ENCODE measurements at places on chromosomes 7 and 10.

- DNase-seq = no peak
Observed at GRCh38 chr10:130232166-130233034, 96.2 kb downstream of the GLRX3 start.

GRCh38 chr7:727806-728460, 852 bp upstream of the PRKAR1B start:
- no peak for DNase-seq

- no peak for DNase-seq
Observed at GRCh38 chr7:7944619-7945282, 23.8 kb upstream of the GLCCI1 start.

DNA sequence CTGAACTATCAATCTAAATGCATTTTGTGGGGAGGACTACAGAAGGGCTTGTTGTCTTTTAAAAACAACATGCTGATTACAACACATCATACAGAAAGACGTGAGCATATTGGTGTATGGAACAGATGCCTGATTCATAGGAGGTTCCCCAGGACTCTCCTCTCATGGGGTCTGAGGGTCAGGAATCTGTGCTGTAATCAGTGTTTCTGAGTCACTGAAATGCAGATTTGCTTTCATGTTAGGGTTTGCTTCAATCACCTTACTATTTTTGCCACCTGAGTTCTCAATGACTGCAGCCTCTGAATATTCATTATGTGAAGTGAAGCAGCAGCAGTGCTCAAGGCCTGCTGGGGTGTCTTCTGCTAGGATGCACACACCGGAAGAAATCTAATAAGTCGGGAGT, 550 bp upstream of the ANK3 start:
- peak; percentile 39 for DNase-seq

- DNase-seq = no peak
Observed at GRCh38 chr10:82889728-82890127, 1014.7 kb downstream of the NRG3 start.

DNA sequence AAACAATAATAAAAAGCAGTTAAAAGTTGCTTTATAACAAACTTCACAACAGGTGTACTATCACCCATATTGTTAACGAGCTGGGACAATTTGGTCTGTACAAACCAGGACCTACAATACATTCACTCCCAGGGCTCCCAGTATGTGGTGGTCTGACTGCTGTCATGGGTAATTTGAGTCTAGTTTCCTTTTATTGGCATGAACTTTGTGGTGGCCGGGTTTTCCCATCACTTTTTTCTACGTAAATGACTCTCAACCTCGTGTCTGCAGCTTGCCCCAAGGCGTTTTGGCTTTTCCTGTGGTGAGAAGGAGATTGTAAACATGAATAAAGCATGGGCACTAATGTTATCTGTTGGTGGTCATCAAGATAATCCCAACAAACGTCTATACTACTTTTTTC, 118.7 kb upstream of the CDK6 start:
- no peak for DNase-seq

GRCh38 chr10:59995862-59996261, 89.5 kb upstream of the CCDC6 start:
- no peak for DNase-seq

- DNase-seq = no peak
Observed at GRCh38 chr10:86291616-86292340, 74.8 kb downstream of the GRID1 start.

GRCh38 chr10:80500572-80501380, 36.9 kb upstream of the SH2D4B start:
- no peak for DNase-seq

DNA sequence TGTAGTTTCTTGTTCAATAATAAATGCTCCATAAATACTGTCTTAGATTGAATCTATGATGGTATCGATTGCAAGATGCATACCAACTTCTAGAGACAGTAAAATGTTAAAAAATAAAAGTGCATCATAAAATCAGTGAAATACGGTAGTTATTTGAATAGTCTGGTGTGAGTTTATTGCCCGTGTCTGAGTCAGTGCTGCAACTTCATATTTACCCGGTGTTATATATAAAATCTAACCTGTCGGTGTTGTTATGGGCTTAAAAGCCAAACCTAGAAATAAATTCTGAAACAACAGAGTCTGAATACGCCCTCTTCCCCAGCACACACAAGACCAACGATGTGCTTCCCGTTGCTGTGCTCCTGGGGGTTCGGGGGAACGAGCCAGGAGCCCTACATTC, 16.3 kb downstream of the MACROH2A2 start:
- DNase-seq = no peak

Data from fibroblast of skin of right quadriceps (primary cell).